ENCODE measurements at places on chromosomes 13 and 19. TPM values are rescaled to one million over a fixed set of nuclear protein-coding genes. Genes with fewer than 3 reads are reported as not detected.
A peak's percentile ranks its signal among the peaks of the same experiment; 100 is the strongest.

DNA sequence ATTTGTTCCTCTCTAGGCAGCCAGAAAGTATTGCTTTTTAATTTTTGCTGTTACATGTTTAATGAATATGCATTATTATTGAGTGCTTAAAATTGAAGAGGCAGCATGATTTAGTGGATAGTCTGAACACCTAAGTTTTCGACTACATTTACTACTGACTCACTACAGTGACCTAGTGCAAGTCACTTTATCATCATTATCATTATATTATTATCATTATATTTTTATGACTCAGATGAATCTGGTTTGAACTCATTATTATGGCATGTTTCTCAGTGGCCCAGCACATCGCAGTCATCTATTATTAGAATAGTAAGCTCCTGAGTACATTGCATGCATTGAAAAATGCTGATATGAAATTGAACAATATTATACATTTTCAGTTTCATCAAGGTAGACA is 351.2 kb upstream of the PRR20A start:
- no peak overlapping the region for H3K27ac ChIP-seq
- H3K4me1 ChIP-seq, result no peaks in the 10 kb centered on the region
- DNase-seq, result no peak
- H3K36me3 ChIP-seq, result no peaks in the 10 kb centered on the region

DNA sequence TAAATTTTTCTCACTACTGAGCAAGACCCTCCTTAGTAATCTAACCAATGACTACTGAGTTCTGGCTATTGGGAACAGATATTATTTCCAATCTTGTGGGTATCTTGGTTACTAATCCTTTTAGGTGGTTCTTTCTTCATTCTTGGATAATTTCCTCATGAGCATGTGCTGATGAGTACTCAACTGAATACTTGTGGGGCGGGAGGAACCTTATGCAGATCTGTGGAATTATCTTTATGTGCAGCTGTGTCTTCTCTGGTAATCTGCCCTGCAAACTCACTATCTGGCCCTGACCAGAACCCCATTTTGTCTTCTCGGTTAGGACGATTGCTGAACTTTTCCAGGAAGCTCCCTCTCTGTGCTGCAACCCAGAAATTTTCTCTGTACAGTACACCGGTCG is 89.7 kb upstream of the TRPC4 start:
- no peak overlapping the region for H3K4me3 ChIP-seq
- no peaks in the 10 kb centered on the region for H3K36me3 ChIP-seq
- H3K4me1 ChIP-seq, result no peaks in the 10 kb centered on the region
- H3K27ac ChIP-seq, result no peak overlapping the region
- H3K27me3 ChIP-seq, result no peaks in the 10 kb centered on the region

DNA sequence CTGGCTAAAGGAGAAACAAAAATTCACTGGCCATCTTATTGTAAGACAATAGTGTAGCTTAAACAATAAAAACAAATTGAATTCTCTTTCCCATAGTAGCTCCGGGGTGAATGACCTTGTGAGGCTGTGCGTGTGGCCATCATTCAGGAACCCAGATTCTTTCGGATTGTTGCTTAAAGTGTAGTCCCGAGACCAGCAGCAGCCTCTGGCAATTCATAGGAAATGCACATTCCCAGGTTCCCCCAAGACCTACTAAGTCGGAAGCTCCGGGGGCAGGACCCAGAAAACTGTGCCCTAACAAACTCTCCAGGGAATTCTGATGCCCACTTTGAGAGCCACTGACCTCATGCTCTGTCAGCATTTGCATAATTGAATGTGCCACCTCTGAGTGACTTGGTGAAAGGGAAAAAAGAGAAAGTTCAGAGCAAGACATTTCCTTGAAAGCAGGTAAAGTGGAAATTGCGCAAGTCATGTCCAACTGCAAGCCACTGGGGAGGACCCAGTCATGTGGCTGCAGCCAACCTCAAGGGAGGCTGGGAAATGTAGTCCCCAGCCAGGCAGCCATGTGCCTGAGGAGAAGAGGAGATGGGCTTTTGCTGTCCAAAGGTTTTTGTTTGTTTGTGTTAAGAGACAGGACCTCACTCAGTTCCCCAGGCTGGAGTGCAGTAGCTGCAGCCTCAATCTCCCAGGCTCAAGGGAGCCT is 50.7 kb upstream of the PNMA8B start:
- no peak overlapping the region for H3K27ac ChIP-seq
- peaks cover 4% of the 10 kb centered on the region for H3K4me1 ChIP-seq
- no peaks in the 10 kb centered on the region for H3K36me3 ChIP-seq
- H3K4me3 ChIP-seq, result no peak overlapping the region
- peaks cover 8% of the 10 kb centered on the region for H3K27me3 ChIP-seq

DNA sequence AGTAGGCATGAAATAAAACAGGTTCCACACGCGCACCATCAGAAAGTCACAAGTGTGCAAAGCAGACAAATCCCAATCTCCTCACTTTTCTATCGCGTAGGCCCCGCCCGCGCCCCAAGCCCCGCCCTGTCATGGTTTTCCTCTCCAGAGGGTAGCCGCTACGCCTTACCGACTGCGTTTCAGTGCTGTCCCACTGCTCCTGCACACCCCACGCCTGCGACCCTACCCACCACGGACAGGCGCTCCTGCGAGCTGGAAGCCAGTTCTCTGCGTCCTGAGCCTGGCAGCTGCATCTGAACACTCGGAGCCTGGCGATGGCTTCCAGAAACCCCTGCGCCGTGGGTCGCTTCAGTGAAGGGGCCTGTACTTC is 379 bp upstream of the ZNF470 start:
- peaks cover 65% of the 10 kb centered on the region for H3K36me3 ChIP-seq
- no peaks in the 10 kb centered on the region for H3K27me3 ChIP-seq
- peak overlapping the region; percentile 95 for H3K27ac ChIP-seq

DNA sequence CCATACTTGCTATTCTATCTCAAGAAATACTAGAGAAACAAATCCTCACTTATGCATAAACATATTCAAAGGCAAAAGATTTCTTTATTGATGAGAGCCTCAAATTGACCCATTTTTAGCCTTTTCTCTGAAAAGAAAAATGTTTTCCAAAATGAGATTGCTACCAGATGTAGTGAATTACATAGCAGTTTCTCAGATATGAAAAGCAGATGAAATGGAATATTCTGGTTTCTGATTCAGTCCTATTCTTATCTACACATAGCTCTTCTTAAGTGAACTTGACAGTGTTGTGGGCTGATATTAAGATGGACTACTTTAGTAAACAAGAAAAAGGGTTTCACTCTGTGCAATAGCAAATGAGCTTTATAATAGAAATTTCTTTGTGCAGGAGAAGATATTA is 183.5 kb downstream of the DNAJC15 start:
- no peak overlapping the region for H3K4me3 ChIP-seq
- H3K4me1 ChIP-seq, result no peaks in the 10 kb centered on the region
- peaks cover 16% of the 10 kb centered on the region for H3K27me3 ChIP-seq
- no peaks in the 10 kb centered on the region for H3K36me3 ChIP-seq
- DNase-seq, result no peak

GRCh38 chr19:15367439-15367838 is 12.1 kb downstream of the AKAP8 start:
- H3K27ac ChIP-seq, result no peak overlapping the region
- DNase-seq, result no peak
- peaks cover 30% of the 10 kb centered on the region for H3K36me3 ChIP-seq

GRCh38 chr13:30523211-30523610 is 57.5 kb upstream of the HMGB1 start:
- DNase-seq, result no peak
- H3K4me3 ChIP-seq, result no peak overlapping the region
- H3K27me3 ChIP-seq, result no peaks in the 10 kb centered on the region
- H3K27ac ChIP-seq, result no peak overlapping the region
- H3K4me1 ChIP-seq, result peaks cover 12% of the 10 kb centered on the region
- H3K36me3 ChIP-seq, result no peaks in the 10 kb centered on the region

- H3K36me3 ChIP-seq, result no peaks in the 10 kb centered on the region
- H3K4me1 ChIP-seq, result no peaks in the 10 kb centered on the region
- no peak overlapping the region for H3K27ac ChIP-seq
- no peaks in the 10 kb centered on the region for H3K27me3 ChIP-seq
- no peak overlapping the region for H3K4me3 ChIP-seq
Observed at GRCh38 chr19:5182751-5183150, 157.9 kb downstream of the PTPRS start.

DNA sequence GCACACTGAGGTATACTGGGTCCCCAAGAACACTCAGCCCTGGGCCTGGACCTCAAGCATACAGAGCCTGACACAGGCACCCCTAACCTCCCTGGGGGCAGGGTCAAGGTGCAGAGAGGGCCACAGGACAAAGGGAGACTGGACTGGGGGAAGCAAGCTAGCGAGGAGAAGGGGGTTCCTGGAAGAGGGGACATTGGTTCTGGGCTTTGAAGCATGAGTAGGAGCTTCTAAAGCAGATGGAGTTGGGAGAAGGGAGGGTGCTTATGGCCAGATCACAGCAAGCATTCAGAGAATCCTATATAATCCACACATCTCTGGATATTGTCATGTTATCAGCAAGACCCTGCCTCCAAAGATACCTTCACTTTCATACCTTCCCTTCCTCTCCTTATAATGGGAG is 3.2 kb downstream of the CIB3 start:
- no peak overlapping the region for H3K27ac ChIP-seq
- H3K36me3 ChIP-seq, result peaks cover 1% of the 10 kb centered on the region
- no peak overlapping the region for H3K4me3 ChIP-seq
- H3K27me3 ChIP-seq, result no peaks in the 10 kb centered on the region
- DNase-seq, result no peak
- peaks cover 15% of the 10 kb centered on the region for H3K4me1 ChIP-seq

DNA sequence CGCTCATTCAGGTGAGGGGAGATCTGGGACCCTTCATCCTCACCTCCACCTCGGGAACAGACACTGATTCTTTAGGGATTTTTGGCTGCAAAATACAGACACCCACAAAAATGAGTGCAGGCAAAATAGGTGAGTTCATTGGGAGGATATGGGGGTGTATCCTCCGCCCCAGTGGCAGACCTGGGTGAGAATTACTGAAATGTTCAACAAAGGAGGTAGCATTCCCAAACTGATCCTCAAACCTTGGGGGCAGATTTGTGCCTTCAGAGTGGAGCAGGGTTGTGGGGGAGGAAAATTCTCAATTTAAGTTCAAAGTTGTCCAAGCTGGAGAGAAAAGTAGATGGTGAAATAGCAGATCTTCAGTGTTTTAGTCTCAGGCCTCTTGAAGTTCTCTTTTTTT is 31.3 kb upstream of the SIN3B start:
- DNase-seq, result no peak
- no peak overlapping the region for H3K4me3 ChIP-seq
- no peak overlapping the region for H3K27ac ChIP-seq
- no peaks in the 10 kb centered on the region for H3K27me3 ChIP-seq
- H3K36me3 ChIP-seq, result peaks cover 2% of the 10 kb centered on the region
- no peaks in the 10 kb centered on the region for H3K4me1 ChIP-seq

GRCh38 chr13:110610955-110611595 is 4.3 kb upstream of the NAXD start:
- H3K27me3 ChIP-seq, result peaks cover 1% of the 10 kb centered on the region
- no peak overlapping the region for H3K27ac ChIP-seq
- no peak overlapping the region for H3K4me3 ChIP-seq

GRCh38 chr19:16927883-16928282 is 39.1 kb downstream of the F2RL3 start:
- H3K4me1 ChIP-seq, result no peaks in the 10 kb centered on the region
- H3K4me3 ChIP-seq, result no peak overlapping the region
- no peak for DNase-seq
- H3K27me3 ChIP-seq, result peaks cover 3% of the 10 kb centered on the region
- H3K27ac ChIP-seq, result no peak overlapping the region

DNA sequence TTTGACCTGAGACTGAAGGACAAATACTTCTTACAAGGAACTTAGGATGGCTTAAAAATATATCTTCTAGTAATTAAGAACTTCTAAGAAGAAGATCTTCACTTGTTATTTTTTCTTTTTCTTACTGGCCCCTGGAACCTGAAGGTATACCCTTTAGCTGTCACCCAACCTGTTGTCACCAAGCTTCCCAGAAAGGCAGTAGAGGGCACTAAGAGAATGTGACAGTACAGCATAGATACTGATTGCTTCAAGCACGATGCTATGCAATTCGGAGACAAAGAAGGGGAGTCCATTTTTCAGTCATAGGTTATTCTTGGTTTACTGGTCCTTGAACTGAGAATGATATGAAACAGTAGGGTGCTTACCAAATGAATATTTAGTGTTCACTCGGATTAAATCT is 208.3 kb upstream of the PCDH9 start:
- no peaks in the 10 kb centered on the region for H3K27me3 ChIP-seq
- no peak for DNase-seq
- H3K4me1 ChIP-seq, result no peaks in the 10 kb centered on the region
- H3K4me3 ChIP-seq, result no peak overlapping the region
- H3K36me3 ChIP-seq, result no peaks in the 10 kb centered on the region

DNA sequence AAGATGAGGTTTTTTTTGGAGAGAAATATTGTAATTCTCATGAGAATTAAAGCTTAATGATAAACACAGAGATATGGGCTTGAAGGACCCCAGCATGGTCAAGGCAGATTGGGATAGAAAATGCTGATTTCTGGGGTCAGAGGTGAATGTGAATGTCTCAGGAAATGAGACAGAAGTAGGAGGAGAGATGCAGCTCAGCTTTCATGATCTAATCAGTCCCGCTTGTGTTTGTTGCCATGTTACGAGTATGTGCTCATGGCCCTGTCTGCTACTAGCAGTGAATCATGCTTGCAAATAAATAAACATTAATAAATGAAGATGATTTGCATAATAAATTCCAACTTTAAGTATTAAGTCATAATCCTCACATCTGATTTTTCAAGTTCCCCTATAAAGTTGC is 23.0 kb upstream of the NDFIP2 start:
- DNase-seq, result no peak
- peaks cover 2% of the 10 kb centered on the region for H3K36me3 ChIP-seq
- no peaks in the 10 kb centered on the region for H3K27me3 ChIP-seq

DNA sequence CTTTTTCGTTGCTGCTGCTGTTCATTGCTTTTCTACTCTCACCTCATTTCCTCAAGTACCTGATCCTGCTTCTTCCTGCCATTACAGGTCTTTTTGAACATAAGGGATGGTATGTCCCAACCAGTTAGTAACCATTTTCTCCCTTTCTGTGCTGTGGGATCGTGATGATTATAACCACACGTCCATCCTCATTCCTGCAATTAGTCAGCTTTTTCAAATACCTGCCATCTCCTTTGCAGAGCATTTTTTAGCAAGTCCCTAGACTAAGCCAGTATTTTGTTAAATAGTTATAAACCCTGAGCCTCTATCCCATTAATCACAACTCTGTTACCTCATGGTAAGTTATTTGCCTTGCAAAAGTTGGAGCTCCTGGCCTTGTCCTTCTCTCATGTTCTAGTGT is 109.2 kb downstream of the FNDC3A start:
- DNase-seq, result no peak
- H3K4me3 ChIP-seq, result no peak overlapping the region
- peaks cover 3% of the 10 kb centered on the region for H3K36me3 ChIP-seq
- no peaks in the 10 kb centered on the region for H3K4me1 ChIP-seq
- no peak overlapping the region for H3K27ac ChIP-seq

GRCh38 chr19:40571831-40572495 is 4.7 kb upstream of the SHKBP1 start:
- no peaks in the 10 kb centered on the region for H3K36me3 ChIP-seq
- H3K4me3 ChIP-seq, result no peak overlapping the region
- no peak overlapping the region for H3K27ac ChIP-seq
- peaks cover 24% of the 10 kb centered on the region for H3K27me3 ChIP-seq

Gene ZNF585A
- 9.2 TPM for total RNA-seq

Gene SHC2
- not detected for total RNA-seq

Gene JAK3
- total RNA-seq, result 176 TPM

Gene PCDH9
- total RNA-seq, result 0.25 TPM

Gene RASL11A
- total RNA-seq, result 0.69 TPM

Gene PRRG2
- 1.1 TPM for total RNA-seq

Gene TTC9B
- not detected for total RNA-seq

Gene CYP4F2
- total RNA-seq, result not detected
